ENCODE measurements at places on chromosomes 2 and 18.

GRCh38 chr2:2846332-2847208 lies 515.5 kb upstream of the MYT1L start:
- DNase-seq: no peak

GRCh38 chr18:75132931-75133525 lies 75.9 kb downstream of the PTGR3 start:
- DNase-seq: no peak

DNA sequence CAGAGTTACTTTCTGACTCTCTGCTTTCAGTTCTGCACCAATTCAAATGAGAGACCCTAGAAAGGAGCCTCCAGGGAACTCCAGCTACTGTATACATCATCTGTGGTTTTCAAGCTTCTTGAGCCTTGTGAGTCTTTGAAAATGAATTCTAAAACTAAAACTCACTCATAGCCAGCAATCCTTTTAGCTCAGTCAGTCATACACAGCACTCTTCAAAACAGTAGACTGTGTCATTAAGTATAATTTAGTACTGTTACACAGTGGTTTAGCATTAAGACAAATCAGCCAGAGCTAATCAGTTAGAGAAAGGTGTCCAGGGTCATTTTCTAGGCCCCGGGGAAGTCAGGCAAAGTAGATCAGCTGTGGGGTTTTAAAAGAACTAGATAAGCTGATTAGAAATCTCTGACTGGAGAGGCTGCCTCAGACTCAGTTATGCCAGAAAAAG lies 322.1 kb upstream of the THUMPD2 start:
- DNase-seq: no peak

- no peak for DNase-seq
These were observed 253.3 kb downstream of the EXOC6B start for GRCh38 chr2:72572501-72572900.

DNA sequence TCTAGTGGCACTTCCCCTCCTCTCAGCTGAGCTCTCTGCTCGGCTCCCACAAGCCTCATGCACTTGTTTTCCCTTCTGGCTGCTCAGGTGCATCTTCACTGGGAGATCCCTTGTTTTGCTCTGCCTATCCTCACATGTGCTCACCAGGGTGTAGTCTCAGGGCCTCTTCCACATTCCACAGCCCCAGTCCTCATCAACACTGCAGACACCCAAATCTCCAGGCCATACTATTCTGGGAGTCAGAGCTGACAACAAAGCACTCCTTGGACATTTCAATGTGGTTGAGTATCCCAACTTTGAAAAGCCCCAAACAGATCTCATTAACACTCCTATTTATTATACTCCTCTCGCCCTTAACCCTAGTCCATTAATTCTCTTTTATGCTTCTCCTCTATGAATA lies 71.3 kb downstream of the CCDC93 start:
- no peak for DNase-seq

DNA sequence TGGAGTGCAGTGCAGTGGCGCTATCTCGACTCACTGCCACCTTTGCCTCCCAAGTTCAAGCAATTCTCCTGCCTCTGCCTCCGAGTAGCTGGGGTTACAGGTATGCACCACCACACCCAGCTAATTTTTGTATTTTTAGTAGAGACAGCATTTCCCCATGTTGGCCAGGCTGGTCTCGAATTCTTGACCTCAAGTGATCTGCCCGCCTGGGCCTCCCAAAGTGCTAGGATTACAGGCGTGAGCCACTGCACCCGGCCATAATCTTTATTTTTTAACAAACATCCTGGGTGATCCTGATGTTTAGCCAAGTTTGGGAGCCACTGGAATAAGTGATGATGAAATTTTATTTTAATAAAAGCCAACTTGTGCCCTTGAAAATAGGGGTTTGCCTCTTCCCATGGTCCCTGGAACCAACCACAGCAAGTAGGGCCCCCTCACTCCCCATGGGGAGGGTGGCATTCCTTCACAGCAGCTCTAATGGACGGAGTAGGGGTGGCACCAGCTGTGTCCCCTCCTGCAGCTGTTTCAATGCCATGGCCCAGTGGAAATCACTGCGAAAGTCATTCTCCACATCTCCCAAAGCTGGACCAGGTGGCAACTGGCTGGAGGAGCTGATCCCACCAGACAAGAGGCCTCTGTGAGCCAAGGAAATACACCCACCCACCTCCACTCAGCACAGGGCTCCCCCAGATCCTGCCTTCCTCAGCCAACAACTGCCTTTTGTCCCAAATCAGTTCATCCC lies 194.8 kb downstream of the ZFP36L2 start:
- DNase-seq: no peak

DNA sequence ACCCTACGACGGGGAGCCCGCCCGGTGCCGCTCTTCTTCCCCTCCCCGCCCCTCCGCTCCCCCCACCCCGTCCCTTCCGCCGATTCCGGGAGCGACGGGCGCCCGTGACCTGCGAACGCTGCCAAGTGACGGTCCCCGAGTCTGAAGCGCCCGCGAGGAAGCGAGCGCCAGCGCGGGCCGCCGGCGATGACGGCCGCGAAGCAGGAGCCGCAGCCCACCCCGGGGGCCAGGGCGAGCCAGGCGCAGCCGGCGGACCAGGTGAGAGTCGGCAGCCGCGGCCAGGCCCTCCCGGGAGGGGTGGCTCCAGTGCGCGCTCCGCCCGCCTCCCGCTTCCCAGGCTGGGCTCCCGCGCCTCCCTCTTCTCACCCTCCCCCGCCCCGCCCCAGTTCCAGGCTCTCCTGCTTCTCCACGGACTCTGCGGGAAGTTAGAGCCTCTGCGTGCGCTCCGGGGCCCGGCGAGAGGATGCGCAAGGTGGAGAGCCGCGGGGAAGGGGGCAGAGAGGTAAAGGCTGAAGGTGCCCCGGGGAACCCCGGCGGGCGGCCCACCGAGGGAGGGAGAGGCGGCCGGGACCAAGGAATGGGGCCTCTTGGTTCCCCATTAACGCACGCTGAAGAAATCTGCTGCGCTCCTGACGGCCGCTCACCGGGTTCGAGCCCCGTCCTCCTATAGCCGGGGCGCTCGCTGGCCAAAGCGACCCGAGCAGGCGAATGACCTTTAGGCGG lies 719.5 kb downstream of the DPP10 start:
- no peak for DNase-seq

GRCh38 chr2:206521115-206521514 lies 77.8 kb downstream of the ADAM23 start:
- no peak for DNase-seq

- no peak for DNase-seq
These were observed 414.4 kb upstream of the CDH7 start for GRCh38 chr18:65336411-65336810.

DNA sequence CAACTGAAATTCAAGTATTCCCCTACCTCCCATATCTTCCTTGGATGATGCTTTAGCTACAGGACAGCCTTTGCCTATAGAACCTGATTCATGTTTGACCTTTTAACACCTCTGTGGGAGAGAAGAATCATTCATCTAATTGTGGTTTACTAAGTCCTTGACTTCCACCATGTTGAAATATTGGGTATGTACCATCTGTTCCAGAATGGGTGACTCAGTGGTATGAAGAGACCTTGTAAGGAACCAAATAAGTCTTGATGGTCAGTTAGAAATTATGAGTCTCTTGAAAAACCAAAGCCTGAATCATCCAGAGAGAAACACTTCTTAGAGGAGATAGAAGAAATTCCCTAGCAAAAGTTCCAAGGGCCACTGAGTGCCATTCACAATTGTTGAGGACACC lies 27.5 kb downstream of the STAMBP start:
- DNase-seq: no peak

DNA sequence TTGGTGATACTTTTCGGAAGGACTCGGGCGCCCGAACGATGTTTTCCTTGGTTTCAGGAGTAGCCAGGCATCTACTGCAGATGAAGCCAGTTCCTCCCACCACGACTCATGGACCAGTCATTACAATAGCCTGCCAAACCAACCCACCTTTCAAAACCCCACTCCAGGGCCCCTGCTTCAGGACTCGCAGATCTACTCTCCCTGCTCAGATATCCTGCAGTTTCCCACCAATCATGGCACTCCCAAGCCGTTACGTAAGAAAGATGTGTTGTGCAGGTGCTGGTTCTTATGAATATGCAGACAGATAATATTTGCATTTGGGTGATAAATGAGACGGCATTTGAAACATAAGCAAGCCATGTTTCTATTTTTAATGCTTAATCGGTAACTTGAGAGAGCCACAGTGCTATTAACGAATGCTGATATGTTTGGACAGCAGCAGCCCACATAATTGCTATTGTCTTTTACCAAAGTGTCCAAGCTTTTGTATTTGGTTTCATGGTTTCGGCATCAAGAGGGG lies 3.5 kb upstream of the CYS1 start:
- DNase-seq: no peak

DNA sequence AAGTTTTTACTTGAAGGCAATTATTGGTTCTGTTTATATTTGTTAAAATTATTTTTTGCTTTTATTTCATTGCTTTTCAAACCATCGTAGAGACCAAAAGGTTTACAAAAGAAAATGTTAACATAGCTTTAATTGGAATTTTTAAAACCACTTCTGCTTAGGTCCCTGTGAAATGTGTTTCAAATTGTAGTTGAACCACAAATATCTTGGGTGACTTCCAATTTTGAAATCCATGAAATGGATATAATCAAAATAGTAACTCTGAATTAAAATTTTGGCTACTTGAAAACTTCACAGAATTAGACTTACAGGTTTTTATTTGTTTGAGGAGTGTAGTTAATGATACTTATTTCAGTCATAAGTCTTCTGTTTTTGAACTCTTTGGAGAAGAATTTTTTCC lies 3.1 kb upstream of the SPAG16 start:
- no peak for DNase-seq

Measured in activated T-cell treated with anti-CD3 and anti-CD28 coated beads, Interleukin-2, amount 50 U/mL, for 48 hours (primary cell).